ENCODE measurements at places on chromosomes 13 and 19.
A peak's percentile ranks its signal among the peaks of the same experiment; 100 is the strongest.

DNA sequence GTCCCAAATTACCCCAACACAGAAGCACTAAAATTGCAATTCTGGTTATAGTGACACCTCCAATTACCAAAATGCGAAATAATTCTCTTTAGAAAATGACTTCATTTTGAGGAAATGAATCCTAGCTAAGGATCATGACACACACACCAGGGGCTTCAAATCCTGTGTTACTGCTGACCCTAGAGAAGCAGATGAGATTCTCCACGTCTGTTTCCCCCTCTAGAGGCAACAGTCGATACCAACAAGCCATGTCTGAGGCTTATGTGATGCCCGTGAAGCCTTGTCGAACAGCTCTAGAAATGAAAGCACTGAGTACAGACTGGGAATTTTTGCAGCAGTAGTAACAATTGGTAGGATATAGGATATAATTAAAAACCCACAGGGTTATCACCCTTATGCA lies 153.6 kb upstream of the TMTC4 start:
- no peak for DNase-seq

DNA sequence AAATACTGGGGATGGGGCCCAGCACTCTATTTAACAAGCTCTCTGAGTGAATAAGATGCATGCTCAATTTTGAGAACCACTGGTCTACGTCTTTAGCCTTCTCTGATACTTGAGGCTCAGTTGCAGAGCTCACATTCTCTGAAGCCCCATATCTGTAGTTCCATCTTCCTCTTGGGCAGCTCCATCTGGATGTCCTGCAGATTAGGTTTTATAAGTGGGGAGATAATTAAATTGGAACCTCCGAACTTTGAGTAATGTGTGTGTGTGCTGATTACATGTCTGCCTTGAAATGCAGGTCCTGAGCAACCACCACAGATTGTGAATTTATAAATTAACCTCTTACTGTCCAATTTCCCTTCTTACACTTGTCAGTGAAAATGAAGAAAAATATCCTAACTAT lies 7.2 kb upstream of the RASL11A start:
- DNase-seq: no peak

DNA sequence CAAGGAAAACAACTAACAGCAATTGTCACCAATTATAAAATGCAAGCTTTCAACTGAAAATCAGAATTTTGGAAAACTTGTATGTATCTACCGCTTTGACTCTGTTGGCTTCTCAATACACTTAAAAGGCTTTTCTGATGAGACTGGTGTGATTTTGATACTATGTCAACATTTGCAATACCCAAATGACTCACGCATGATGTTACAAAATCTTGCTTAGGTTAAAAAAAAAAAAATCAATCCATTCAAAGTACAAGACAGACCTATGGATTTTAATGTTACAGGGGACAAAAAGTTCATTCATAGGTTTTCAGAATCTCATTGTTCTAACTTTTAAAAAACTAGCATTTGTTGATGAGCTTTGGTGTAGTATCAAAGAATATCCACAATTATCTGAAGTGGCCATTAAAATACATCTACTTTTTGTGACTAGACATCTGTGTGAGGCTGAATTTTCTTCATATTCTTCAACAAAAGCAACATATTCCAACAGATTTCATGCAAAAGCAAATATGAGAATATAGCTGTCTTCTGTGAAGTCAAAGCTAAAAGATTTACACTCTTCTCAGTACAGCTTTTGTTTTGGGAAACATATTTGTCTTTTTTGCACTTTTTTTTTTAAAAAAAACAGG lies 10.7 kb downstream of the ELF1 start:
- no peak for DNase-seq

GRCh38 chr19:5354403-5354802 lies 13.8 kb upstream of the PTPRS start:
- DNase-seq: peak; percentile 43

DNA sequence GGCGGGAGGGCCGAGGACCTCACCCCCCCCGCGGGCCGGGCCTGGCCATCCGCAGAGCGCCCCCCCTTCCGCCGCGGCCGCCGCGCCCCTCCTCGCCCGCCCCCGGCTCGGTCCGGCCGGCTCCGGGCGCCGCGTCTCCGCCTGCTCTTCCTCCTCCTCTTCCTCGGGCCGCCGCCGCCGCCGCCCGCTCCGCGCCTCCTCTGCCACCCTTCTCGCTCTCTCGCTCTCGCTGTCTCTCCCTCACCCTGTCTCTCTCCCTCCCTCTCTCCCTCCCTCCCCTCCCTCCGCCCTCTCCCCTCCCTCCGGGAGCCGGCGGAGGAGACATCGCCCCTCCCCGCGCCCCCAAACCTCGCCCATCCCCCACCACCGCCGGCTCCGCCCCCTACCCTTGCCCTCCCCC lies at the start of gene SHANK1:
Gene SHANK1, minus strand, starts transcription at position 237 of the 400 bp plus-strand sequence. CDS start 2,883 bp downstream, outside the sequence.
- no peak for DNase-seq

DNA sequence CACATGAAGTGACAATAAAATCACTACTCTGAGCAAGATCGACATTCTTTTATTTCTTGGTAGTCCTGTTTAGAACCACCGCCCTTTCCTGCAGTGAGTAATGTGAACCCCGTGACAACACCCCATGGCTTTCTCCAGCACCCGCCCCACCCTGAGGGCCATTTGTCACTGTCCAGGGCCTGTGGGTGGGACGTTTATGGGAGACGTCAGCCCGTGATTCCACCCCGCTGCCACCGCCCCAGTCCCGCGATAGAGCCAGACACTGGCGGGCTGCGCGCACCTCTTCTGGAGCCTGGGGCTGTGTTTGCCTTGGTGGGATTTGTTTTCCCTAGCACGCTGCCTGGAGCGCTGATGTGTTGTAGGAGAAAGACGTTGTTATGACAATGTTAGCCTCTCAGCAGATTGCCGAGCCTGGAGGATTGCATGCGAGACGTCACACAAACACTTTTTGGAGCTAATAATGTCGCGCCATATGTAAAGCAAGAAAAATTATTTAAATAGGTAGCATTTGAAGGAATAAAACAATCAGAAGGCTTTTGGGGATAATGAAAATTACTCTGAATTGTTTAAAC lies 263.7 kb downstream of the TEX29 start:
- no peak for DNase-seq

DNA sequence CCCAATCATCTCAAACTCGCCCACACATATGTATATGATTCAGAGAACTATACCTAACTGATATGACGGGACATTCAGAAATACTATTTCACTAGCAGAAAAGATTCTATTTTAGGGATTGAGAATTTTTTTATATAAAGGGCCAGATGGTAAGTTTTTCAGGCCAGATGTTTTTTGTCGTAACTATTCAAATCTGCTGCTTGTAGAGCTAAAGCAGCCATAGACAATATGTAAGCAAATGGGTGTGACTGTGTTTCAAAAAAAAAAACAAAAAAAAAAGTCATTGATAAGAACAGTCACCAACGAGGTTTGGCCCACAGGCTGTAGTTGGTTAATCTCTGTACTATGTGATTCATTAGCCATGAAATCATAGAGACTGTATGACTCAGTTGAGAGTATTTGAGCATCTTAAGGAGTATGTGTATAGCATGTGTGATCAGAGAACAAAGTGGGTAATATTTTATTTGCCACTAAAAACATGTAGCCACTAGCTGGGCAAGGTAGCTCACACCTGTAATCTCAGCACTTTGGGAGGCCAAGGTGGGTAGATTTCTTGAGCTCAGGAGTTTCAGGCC lies 2724.7 kb downstream of the PCDH9 start:
- no peak for DNase-seq

DNA sequence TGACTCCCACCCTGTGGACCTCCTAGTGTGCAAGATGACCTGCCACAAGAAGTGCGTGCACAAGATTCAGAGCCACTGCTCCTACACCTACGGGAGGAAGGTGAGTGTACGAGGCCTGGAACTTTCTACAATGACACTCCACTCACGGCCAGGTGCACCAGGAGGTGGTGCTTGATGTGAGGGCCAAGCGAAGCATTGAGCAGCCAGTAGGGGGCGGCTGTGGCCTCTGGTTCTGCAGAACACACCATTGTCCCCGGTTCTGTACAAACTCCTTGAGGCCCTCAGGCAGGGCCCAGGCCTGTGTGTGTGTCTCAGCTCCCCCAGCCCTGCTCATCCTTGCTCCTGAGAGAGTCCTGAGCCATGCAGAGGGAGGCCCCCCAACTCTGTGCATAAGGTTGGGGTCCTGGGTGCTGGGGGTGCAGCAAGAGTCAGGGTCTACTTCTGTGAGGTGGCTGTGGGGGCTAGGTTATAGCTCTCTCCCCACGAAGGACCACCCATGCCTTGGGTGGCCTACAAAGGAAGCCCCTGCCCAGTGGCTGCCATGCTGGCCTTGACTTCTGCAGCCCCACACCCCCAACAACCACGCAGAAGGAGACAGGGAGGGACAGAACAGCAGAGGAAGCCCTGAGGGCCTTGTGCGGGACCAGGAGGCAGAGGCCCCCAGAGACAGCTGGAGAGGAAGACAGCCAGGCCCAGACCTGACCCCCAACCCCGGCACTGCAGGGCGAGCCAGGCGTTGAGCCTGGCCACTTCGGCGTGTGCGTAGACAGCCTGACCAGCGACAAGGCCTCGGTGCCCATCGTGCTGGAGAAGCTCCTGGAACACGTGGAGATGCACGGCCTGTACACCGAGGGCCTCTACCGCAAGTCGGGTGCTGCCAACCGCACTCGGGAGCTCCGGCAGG lies 9.7 kb upstream of the USE1 start:
- DNase-seq: peak; percentile 60

DNA sequence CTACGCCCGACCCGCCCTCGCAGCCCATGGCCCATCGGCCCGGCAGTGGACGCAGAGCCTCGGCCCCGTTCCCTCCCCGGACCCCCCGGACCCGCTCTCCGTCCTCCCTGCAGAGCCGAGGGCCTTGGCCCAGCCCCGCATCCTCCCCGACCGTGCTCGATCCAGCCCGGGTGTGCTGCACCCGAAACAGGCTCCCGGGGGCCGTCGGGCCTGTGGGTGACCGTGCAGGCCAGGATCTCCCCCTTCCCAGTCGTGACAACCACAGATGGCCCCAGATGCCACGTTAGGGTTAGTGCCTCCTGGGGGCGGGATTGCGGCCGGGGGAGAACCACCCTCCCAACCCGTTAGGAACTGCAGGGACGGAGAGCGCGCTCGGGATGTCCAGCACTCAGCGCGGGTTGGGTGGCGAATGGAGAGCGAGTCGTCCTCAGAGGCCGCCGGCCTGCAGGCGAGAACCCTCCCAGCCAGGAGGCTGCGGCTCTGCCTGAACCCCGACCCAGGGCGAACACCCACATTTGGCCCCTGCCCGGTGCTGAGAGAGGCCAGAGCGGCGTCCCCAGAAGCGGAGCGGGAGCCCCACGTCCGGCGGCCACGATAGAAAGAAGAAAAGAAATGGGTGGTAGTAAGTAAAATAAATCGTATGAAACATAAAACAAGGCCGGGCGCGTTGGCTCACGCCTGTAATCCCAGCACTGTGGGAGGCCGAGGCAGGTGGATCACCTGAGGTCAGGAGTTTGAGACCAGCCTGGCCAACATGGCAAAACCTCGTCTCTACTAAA lies 6.7 kb upstream of the MADCAM1 start:
- DNase-seq: no peak

- no peak for DNase-seq
Observed at GRCh38 chr13:113845723-113846635, 17.9 kb downstream of the GAS6 start.

- DNase-seq: no peak
Observed at GRCh38 chr19:42021185-42021584, 27.2 kb upstream of the ATP1A3 start.

- DNase-seq: peak; percentile 67
Observed at GRCh38 chr19:38142176-38143035, 81.6 kb downstream of the DPF1 start.

DNA sequence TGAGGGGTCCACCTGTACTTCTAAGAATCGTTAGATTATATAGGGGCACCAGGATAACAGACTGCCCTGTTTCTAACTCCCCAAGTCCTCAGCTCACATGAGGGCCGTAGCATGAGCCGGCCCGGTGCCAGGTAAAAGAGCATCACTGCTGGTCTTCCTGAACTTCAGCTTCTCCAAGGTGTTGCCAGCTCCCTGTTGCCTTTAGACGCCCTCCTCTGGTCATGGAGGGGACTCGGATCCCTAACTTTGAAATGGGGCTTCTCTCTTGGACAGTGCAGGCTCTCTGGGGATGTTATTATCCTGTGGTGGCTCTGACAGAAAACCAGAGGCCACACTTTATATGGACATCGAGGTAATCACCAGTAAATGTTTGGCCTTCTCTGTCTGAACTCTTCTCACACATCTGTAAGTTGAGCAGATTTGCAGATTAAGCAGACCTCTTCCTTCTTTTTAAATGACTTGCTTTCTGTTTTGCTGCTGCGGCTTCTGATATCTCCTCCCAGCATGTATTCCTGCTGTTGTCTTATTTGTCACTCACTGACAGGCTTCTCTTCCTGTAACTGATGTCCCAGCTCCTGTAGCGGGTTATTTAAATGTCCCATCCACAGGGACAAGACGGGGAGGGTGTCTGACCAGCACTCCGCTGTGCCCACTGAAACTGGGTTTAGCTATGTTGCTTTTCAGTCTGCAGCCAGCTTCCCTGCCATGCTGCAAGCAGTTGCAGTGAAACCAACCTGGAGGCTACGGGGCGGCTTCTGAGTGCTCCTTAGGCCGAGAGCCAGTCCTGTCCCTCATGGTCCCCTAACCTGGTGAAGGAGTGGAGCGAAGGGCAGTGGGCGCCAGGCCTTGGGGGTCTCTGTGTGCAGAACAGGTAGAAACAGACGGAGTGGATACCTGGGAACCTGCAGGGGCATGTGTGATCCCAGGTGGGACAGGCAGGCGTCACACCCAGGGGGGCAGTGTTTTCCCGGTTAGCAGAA lies 39.2 kb downstream of the TSSK6 start:
- DNase-seq: no peak

- DNase-seq: no peak
Observed at GRCh38 chr13:59144700-59145099, 1019.0 kb downstream of the DIAPH3 start.

- no peak for DNase-seq
Observed at GRCh38 chr19:55208880-55209692, at the start of gene PTPRH. PTPRH (minus strand) TSS chr19:55209501; CDS start chr19:55209433, 68 bp downstream.

- DNase-seq: no peak
Observed at GRCh38 chr13:75372517-75372916, 109.5 kb downstream of the TBC1D4 start.

DNA sequence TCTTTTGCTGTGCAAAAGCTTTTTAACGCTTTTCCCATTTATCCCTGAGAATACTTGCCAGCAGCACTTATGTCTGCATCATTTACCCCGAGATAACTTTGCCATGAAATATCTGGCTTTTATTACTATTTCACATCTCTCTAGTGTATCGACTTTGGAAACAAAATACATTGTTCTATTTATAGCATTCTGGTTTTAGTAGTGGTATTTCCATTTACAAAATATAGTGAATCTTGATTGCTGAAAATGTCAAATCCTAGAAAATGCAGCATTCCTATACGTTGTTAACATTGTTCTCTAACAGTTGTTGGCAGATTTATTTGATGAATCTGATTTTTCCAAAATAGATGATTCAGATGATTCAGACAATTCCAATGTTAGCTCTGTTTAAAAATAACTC lies 189.3 kb upstream of the SPRY2 start:
- DNase-seq: no peak
